ENCODE measurements at places on chromosomes 4 and X.

GRCh38 chrX:72130762-72131250 lies 909 bp downstream of the RTL5 start:
- DNase-seq = no peak

DNA sequence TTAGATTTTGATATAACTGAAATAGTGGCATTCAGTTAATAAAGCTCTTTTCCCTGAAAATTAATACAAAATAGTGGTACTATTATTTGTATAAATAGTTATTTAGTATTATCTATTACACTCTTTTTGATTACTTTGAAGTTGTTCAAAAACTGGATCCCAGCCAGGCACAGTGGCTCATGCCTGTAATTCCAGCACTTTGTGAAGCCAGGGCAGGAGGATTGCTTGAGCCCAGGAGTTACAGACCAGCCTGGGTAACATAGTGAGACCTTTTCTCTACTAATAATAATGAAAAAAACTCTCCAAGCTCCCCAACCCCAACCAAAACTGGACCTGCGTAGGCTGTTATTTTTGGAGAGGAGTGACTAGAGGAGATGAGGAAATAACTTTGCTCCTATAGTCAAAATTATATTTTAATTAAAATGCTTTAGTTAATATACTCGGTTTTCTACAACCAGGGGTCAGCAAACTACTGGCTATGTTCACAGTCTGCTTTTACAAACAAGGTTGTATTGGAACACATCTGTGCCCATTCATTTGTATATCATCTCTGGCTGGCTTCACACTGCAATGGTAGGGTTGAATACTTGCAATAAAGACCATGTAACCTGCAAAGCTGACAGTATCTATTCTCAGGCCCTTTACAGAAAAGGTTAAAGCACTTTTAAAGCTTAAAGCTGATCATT lies 27.6 kb downstream of the GUCY1A1 start:
- no peak for DNase-seq

DNA sequence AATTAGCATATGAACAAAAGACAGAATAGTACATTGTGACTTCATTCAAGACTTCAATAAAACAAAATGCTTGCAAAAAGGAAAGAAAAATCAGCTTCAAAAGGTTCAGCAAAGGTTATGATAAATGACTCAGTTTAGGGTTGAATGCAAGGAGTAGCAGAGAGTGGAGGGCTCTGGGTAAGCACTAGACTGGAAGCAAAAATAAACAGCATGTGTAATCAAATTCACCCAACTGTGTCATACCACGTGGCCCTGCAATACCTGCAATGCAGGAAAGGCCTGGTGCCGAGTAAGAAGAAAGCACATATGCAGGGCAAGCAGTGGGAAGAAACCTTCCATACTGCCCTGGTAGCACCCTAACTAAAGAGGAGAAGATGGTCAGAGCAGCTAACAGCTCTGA lies 88.7 kb downstream of the ATP11C start:
- no peak for DNase-seq

GRCh38 chrX:63754136-63754859 lies 30.7 kb downstream of the ARHGEF9 start:
- no peak for DNase-seq

All from omental fat pad (tissue), 4 donors.